ENCODE measurements at places on chromosomes 6 and 20.

DNA sequence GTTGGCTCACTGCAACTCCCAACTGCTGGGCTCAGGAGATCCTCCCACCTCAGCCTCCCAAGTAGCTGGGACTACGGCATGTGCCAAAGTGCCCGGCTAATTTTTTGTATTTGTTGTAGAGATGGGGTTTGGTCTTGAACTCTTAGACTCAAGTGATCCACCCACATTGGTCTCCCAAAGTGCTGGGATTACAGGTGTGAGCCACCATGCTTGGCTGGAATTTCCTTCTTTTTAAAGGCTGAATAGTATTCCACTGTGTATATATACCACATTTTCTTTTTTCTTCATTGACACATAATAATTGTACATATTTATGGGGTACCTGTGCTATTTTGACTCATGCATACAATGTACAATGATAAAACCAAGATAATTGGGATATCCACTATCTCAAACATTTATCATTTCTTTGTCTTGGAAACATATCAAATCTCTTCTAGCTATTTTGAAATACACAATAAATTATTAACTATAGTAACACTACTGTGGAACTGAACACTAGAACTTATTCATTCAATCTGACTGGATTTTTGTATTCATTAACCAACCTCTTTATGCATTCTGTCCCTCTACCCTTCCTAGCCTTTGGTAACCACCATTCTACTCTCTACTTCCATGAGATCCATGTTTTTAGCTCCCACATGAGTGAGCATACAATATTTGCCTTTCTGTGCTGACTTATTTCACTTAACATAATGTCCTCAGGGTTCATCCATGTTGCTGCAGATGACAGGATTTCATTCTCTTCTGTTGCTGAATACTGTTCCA lies 7.8 kb downstream of the MDC1 start:
- no peak for DNase-seq

GRCh38 chr20:42164121-42164890 lies 546.1 kb upstream of the CHD6 start:
- DNase-seq = no peak

- DNase-seq = peak; percentile 61
Measured at GRCh38 chr6:158213925-158214674, 46.0 kb downstream of the GTF2H5 start.

DNA sequence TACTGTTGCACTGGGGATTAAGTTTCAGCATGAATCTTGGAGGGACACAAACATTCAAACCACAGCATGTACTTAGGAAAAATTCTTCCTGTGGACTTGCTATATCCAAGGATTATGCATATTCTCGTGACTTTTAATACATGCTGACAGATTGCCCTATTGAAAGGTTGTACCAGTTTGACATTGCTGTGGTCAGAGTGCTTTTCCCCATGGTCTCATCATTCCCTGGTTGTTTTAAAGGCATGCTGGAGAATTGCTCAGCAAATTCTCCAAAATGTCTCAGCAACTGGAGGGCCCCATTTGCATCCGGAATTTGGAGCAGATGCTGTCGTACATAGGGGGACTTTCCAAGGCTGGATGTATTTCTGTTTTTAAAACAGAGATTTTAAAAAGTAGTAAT lies 7.4 kb downstream of the HECA start:
- no peak for DNase-seq

DNA sequence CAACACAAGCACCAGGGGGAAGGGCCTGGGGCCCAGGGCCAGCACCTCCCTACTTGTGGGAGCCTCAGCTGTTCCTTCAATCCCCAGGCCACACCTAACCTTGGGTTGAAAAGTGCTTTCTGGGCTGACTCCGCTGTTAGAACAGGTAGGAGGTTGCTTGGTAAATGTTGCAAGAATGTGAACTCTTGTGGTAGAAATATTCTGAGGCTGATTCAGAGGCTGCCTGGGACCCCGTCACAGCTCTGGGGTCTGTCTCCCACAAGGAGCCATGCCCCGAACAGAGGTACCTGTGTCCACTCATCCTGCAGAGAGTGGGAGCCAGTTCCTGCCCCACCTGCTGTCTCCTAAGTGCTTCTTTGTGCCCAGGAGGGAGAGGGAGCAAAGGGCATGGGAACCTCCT lies 14.4 kb upstream of the MAS1L start:
- DNase-seq = no peak

Measured in activated T-cell treated with anti-CD3 and anti-CD28 coated beads, Interleukin-2, amount 50 U/mL, for 72 hours (primary cell).